ENCODE measurements at places on chromosomes 3 and 15. TPM values are rescaled to one million over a fixed set of nuclear protein-coding genes. Genes with fewer than 3 reads are reported as not detected.

UPK1B gene
- not detected for total RNA-seq

DNA sequence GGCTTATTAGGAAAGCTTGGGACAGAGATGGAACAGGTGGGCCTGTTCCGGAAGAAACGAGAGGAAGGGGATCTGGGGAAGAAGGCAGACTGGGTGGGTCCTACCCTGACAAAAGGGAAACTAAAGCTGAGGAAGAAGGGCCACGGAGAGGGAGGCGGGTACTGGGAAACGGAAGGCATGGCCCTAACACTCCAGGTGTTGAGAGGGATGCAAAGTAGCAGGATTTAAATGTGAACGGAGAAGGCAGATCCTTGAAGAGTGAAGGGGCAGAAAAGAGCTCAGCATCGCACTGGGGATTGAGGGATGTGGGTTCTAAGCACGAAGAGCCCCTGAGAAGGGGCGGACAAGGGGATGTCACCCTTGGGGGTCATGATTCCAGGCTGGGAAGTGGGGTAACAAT is 735 bp downstream of the STIMATE start:
- no peak for DNase-seq

GRCh38 chr15:56160966-56161365 is 82.7 kb downstream of the RFX7 start:
- DNase-seq, result no peak

TARS3 gene
- 40.1 TPM for total RNA-seq

- no peak for DNase-seq
These were observed 212.5 kb upstream of the CNTN6 start for GRCh38 chr3:880371-880770.

CLDN16 gene
- not detected for total RNA-seq

Data from glutamatergic neuron (in vitro differentiated cells).